NCI-H2107 (cell line): ENCODE measurements at places on chromosomes 7 and 10.

DNA sequence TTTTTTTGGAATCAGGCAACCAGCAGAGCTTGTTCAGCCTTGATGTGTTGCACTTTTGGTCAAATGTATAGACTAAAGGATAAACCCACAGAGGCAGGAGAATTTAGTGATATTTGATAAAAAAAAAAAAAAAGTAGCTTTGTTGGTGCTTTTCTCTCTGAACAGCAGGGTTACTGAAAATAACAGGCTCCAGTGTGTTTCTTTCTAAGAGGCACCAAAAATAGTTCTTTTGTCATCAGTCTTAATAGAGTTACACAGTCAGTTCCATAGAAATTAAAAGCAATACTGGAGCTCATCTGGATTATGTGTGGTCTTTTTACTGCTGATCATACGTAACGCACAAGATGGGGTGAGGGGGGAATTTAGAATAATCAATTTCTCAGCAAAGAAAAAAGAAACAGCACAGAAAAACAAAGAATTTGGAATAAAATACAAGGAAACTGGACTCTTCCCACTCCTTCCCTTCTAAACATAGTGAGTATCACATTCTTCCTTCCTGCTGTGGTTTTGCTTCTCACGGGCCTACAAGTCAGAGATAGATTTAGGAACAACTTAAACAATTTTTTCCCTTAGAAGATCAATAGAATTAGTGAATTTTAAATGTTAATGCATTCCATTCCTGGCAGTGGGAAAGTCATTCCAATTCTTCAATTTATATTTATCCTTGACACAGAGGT lies 178.8 kb upstream of the AKR1E2 start:
- DNase-seq = no peak

- DNase-seq = no peak
Observed at GRCh38 chr10:76444034-76444800, 1012.8 kb downstream of the LRMDA start.

DNA sequence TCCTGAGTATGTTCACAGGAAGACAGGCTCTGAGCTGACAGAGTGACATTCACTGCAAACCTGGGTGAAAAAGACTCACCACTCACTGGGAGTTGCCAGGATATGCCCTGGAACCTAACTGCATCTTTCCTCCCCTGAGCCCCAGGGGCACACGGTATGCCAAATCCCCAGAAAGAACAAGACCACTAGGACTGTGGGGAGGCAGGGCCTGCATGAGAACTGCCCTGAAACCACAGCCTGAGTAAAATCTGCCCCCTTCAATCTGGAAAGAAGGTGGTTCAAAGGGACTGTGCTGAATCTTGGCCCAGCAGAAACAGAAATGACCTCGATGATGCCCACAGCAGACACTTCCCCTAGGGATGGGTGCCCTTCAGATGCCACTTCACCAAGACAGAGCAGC lies 6.5 kb downstream of the FAM53B start:
- DNase-seq = no peak

GRCh38 chr10:122515588-122516231 lies 44.8 kb upstream of the DMBT1 start:
- DNase-seq = no peak

DNA sequence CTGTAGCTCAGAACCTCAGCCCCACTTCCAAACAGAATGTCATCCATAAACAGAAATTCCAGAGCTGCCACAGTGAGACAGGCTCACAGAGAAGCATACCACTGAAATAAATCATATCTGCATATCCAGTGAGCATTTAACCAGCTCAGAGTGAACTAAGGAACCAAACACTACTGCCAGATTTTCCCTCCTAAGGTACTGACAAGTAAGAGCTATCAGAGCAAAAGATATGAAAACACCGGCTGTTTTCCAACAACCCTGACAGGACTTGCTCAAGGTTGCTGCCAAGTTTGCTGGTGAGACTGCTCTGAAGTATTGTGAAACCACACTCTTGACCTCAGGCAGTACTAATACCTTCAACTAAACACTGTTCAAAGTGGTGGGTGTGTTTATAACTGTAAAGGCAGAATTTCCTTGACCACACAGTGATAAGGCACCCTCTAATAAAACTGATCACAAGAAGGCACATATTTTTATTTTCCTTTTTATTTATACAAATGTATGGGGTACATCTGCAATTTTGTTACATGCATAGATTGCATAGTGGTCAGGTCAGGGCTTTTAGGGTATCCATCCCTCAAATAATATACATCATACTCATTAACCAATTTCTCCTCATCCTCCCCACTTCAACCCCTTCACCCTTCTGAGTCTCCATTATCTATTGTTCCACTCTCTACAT lies 18.3 kb downstream of the SGMS1 start:
- no peak for DNase-seq

DNA sequence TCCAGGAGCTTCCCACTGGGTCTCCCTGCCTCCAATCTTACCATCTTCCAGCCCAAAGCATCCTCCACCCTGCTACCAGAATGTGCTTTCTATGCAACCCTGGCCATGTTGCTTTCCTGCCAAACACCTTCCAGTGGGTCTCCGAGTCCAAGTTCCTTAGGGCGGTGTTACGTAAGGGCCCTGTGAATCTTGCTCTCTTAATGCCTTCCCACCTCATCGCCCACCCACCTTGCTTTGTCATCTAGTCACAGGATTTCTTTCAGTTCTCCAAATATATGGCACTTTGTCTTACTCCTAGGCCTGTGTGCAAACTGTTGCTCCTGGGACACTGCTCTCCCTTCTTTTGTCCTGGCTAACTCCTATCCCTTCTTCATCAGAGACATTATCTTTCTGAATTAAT lies 344.5 kb downstream of the RPS24 start:
- no peak for DNase-seq

DNA sequence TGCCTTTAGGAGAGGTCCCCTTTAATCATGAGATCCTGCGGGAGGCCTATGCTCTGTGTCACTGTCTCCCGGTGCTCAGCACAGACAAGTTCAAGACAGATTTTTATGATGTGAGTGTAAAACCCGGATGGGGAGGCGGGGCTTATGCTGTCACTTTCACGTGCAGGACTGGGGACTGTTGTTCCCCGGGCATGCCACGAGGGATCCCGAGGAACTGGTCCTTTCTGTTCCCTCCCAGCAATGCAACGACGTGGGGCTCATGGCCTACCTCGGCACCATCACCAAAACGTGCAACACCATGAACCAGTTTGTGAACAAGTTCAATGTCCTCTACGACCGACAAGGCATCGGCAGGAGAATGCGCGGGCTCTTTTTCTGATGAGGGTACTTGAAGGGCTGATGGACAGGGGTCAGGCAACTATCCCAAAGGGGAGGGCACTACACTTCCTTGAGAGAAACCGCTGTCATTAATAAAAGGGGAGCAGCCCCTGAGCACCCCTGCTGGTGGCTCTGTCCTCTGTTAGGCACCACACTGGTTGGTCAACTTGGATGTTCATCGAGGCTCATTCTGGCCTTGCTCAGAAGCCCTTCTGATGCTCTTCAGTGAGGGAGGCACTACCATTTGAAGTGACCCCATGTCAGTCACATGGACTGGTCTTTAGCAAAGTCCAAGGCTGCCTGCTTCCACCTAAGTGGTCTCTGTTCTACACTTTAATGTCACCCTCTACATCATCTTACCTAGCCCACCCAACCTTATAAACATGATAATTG lies 2.8 kb downstream of the COPS6 start:
- DNase-seq = no peak

- no peak for DNase-seq
Observed at GRCh38 chr7:23222439-23223030, 24.0 kb upstream of the GPNMB start.
